ENCODE measurements at places on chromosomes 1 and 21. TPM values are rescaled to one million over a fixed set of nuclear protein-coding genes. Genes with fewer than 3 reads are reported as not detected.

GRCh38 chr1:112237983-112238545 lies 157.9 kb upstream of the CTTNBP2NL start:
- H3K4me1 ChIP-seq: no peaks in the 10 kb centered on the region
- H3K27ac ChIP-seq: no peak overlapping the region
- H3K4me3 ChIP-seq: no peak overlapping the region
- no peak for DNase-seq
- no peaks in the 10 kb centered on the region for H3K36me3 ChIP-seq
- H3K27me3 ChIP-seq: peaks cover 2% of the 10 kb centered on the region

The IL19 gene
- not detected for total RNA-seq

The FCGR1A gene
- total RNA-seq: not detected

The RTCA gene
- total RNA-seq: 48.2 TPM

GRCh38 chr1:7302126-7302525 lies 469.0 kb upstream of the VAMP3 start:
- no peak overlapping the region for H3K27ac ChIP-seq
- H3K4me1 ChIP-seq: no peaks in the 10 kb centered on the region
- no peak overlapping the region for H3K4me3 ChIP-seq
- H3K36me3 ChIP-seq: no peaks in the 10 kb centered on the region
- no peak for DNase-seq
- H3K27me3 ChIP-seq: peaks cover 7% of the 10 kb centered on the region

The F13B gene
- not detected for total RNA-seq

GRCh38 chr1:1782399-1783221 lies 4.3 kb upstream of the NADK start:
- no peak overlapping the region for H3K4me3 ChIP-seq
- H3K36me3 ChIP-seq: peaks cover 34% of the 10 kb centered on the region
- peak; percentile 36 for DNase-seq
- peaks cover 46% of the 10 kb centered on the region for H3K4me1 ChIP-seq
- no peaks in the 10 kb centered on the region for H3K27me3 ChIP-seq

GRCh38 chr1:109502364-109502851 lies 7.1 kb downstream of the AMIGO1 start:
- DNase-seq: peak; percentile 83
- H3K27me3 ChIP-seq: no peaks in the 10 kb centered on the region
- H3K36me3 ChIP-seq: peaks cover 71% of the 10 kb centered on the region
- peak overlapping the region; percentile 76 for H3K4me3 ChIP-seq
- peak overlapping the region; percentile 97 for H3K27ac ChIP-seq
- peaks cover 86% of the 10 kb centered on the region for H3K4me1 ChIP-seq

The ACOT11 gene
- total RNA-seq: 2.0 TPM

The CDC42 gene
- total RNA-seq: 413 TPM

The CYP2J2 gene
- 3.4 TPM for total RNA-seq

DNA sequence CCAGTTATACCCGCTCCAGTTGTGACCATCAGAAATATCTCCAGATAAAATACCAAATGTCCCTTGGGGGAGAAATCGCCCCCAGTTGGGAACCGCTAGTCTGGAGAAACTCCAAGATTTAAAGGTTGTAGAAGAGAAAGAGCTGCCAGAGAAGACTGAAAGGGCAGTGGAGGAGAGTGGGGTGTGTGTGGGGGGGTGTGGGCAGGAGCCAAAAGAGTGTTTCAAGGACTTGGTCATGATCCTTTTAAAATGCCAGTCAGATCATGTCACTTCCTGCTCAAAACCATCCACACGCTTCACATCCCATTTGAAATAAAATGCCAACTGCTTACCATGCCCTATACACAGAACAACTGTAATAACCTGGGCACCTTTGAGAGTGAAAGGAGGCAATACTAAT lies 3.4 kb upstream of the HEYL start:
- H3K4me3 ChIP-seq: no peak overlapping the region
- peaks cover 6% of the 10 kb centered on the region for H3K4me1 ChIP-seq
- H3K27me3 ChIP-seq: peaks cover 16% of the 10 kb centered on the region
- H3K27ac ChIP-seq: no peak overlapping the region

DNA sequence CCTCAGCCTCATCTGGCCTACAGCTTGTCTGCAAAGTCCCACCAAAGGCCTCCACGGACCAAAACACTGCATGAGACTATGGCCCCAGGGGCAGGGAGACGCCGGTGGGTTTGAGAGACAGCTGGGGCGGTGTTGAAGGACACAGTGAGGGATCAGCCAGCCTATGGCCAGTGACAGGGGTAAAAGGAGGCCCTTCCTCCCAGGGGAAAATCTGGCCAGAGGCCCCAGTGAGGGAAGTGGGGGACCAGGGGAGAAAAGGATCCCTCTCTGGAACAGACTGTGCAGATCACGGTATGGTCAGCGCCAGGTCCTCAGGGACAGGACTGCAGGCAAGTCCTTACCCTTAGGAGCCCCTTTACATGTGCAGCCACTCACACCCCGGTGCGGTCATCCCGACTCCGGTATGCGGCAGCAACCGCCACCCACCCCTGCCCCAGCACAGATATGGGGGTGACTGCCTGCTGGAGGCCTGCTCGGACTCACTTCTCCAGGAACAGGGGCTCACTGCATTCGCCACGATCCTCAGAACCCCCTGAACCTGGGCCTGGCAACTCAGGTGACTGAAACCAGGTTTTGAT lies 1.3 kb downstream of the CERS2 start:
- H3K27ac ChIP-seq: peak overlapping the region; percentile 88
- H3K4me3 ChIP-seq: peak overlapping the region; percentile 86
- H3K4me1 ChIP-seq: peaks cover 66% of the 10 kb centered on the region
- peaks cover 21% of the 10 kb centered on the region for H3K36me3 ChIP-seq
- no peaks in the 10 kb centered on the region for H3K27me3 ChIP-seq
- DNase-seq: no peak

GRCh38 chr1:234953655-234954405 lies 174.8 kb downstream of the TOMM20 start:
- no peaks in the 10 kb centered on the region for H3K27me3 ChIP-seq
- H3K4me1 ChIP-seq: peaks cover 41% of the 10 kb centered on the region
- H3K4me3 ChIP-seq: no peak overlapping the region
- no peak for DNase-seq
- H3K27ac ChIP-seq: peak overlapping the region; percentile 38
- H3K36me3 ChIP-seq: no peaks in the 10 kb centered on the region

DNA sequence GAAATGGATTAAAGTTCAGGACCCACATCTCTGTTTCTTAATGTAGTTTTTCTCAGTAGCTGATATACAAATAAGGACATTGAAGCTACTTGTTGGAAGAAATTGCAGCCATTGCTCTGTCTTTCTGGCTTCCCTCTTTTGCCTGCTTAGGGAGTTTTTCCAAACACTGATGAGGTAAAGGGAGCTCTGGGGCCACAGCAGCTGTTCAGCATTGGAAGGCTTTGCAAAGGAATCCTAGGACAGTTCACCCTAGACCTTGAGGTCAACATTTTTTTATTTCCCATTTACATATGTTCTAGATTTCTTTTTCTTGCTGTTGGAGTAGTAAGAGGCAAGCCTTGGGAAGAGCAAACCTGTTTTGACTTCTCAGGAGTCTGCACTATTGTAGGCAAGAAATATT lies 126.9 kb upstream of the PLPPR5 start:
- H3K36me3 ChIP-seq: no peaks in the 10 kb centered on the region
- H3K4me3 ChIP-seq: no peak overlapping the region
- H3K27ac ChIP-seq: no peak overlapping the region
- no peaks in the 10 kb centered on the region for H3K27me3 ChIP-seq
- no peaks in the 10 kb centered on the region for H3K4me1 ChIP-seq

The RIIAD1 gene
- total RNA-seq: not detected

GRCh38 chr1:97770376-97770775 lies 150.5 kb downstream of the DPYD start:
- H3K4me3 ChIP-seq: no peak overlapping the region
- H3K4me1 ChIP-seq: peaks cover under 1% of the 10 kb centered on the region
- no peak overlapping the region for H3K27ac ChIP-seq
- no peaks in the 10 kb centered on the region for H3K27me3 ChIP-seq

DNA sequence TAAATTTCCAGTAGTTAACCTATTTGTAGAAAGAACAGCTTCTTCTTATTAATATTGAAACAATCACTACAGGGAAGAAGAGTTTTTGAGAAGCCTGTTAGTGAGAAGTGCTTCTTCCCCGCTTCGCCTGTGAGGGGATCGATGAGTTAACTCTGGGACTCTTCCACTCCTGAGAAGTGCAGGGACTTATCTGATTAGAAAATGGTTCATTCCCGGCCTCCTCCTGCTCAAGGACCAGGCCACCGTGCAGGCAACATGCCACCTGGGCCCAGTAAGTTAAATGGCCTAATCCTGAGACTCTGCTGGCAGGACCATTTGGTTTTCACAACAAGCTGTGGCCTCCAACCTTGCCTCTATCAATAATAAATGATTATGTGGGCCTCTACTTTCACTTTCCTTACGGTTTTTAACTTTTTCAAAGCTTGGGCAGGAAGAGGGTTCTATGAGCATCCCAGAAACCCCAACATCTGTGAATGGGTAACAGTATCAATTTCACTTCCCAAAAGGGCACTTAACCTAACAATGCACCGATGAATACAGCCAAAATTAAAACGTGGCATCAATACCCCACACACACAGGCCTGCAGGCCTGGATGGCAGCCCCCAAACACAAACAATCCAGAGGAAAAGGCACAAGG lies 33.1 kb downstream of the SIPA1L2 start:
- H3K4me1 ChIP-seq: peaks cover 46% of the 10 kb centered on the region
- H3K4me3 ChIP-seq: no peak overlapping the region
- no peaks in the 10 kb centered on the region for H3K27me3 ChIP-seq

DNA sequence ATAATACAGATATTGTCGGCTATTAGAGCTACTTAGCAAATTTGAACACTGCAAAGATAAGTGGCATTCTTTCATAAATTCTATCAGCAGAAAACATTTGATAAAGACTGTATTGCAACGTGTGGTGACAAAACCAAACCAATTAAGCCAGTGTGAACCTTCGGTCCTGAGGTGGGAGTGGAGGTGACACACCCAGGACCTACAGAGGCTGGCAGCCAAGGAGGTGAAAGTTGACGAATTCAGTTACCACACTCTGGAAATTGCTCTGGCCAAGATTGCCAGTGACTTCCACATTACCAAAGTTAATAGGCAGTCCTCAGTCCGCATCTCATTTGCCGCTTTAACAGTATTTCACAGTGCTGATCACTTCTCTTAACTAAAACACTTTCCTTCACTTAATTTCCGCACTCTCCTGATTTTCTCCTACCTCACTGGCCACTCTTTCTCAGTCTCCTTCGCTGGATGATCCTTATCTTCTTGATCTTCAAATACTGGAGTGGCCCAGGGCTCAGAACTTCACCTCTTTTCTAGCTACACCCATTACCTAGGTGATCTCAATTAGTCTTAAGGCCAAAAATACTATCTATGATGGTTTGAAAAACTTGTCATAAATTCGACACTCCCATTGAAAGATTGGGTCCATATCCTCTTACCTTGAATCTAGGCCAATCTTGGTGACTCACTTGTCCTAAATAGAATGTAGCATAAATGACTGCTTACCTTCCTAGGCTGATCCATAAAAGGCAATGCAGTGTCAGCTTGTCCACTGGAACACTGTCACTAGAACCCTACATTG lies 5.1 kb upstream of the CDC42BPA start:
- H3K27ac ChIP-seq: no peak overlapping the region
- no peaks in the 10 kb centered on the region for H3K36me3 ChIP-seq
- no peak for DNase-seq
- H3K4me1 ChIP-seq: peaks cover 10% of the 10 kb centered on the region
- H3K4me3 ChIP-seq: no peak overlapping the region

The CD1D gene
- total RNA-seq: not detected

- no peak within 1 kb of the TSS for H3K4me3 ChIP-seq
- H3K36me3 ChIP-seq: no peaks in the 10 kb centered on the region
- peak; percentile 41 for DNase-seq
- H3K4me1 ChIP-seq: peaks cover 26% of the 10 kb centered on the region
- H3K27ac ChIP-seq: peak within 1 kb of the TSS; percentile 26
- no peaks in the 10 kb centered on the region for H3K27me3 ChIP-seq
These were observed at the start of gene CD244 for GRCh38 chr1:160862203-160863060. Gene CD244, minus strand, starts transcription at chr1:160862887. Its CDS starts 210 bp downstream, at chr1:160862677.

DNA sequence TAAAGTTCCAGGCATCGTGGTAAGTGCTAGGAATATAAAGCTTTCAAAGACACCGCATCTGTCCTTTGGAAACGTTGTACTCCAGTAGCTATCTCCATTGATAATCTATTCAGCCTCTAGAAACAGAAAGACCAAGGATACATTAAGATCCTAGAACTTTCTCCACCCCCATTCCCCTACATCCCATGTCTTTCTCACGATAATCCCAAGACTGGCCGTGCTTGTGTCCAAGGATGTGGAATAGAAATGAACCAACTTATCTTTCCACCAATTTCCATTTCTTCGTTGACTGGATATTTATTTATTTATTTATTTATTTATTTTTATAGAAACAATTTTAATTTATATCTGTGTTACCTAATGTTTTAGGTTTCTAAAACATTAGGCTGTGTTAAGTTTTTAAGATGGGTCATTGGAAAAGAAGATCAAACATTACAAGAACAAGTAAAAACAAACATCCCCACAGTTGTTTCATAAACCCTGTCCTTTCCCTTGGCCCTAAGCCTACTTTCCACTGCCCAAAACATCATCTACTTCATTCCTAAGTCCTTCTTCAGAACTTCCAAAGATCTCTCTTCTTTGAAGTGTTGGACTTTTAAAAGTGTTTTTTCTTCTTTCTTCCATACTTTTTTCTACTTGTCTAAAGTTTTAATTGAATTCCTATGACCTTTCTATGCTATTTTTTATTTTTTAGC lies 39.7 kb downstream of the LRRC8C start:
- no peaks in the 10 kb centered on the region for H3K27me3 ChIP-seq
- H3K27ac ChIP-seq: no peak overlapping the region
- H3K36me3 ChIP-seq: peaks cover 77% of the 10 kb centered on the region
- no peak overlapping the region for H3K4me3 ChIP-seq
- peaks cover 88% of the 10 kb centered on the region for H3K4me1 ChIP-seq
- DNase-seq: no peak

- no peaks in the 10 kb centered on the region for H3K27me3 ChIP-seq
- peaks cover 76% of the 10 kb centered on the region for H3K4me1 ChIP-seq
- no peak overlapping the region for H3K4me3 ChIP-seq
- no peak overlapping the region for H3K27ac ChIP-seq
- no peak for DNase-seq
- peaks cover 25% of the 10 kb centered on the region for H3K36me3 ChIP-seq
These were observed 40.3 kb upstream of the RUNX3 start for GRCh38 chr1:24970399-24970753.
